ENCODE measurements at places on chromosomes 4 and X.
A peak's percentile ranks its signal among the peaks of the same experiment; 100 is the strongest.

DNA sequence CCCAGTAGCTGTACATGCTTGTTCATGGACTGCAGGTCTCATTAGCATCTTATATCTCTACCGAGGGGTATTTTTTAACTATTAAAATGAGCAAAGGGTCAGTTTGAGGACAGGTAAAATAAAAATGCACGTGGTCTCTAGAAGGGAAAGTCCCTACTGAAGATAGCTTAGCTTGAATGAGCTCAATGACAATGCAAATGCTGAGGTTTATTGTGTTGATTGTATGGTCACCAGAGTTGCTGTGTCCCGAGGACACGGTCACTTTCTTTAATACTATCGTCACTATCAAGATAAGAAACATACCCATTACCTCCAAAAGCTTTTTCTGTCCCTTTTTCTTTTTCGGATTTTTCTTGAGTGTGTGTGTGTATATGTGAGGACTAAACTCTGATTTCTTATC, 250.5 kb upstream of the PRKX start:
- DNase-seq, result no peak

GRCh38 chr4:39932776-39933402, 44.8 kb downstream of the PDS5A start:
- DNase-seq, result no peak

- no peak for DNase-seq
Measured at GRCh38 chr4:19425146-19425545, 826.6 kb upstream of the SLIT2 start.

- DNase-seq, result peak; percentile 65
Measured at GRCh38 chrX:115562480-115562847, 1.5 kb downstream of the PLS3 start.

DNA sequence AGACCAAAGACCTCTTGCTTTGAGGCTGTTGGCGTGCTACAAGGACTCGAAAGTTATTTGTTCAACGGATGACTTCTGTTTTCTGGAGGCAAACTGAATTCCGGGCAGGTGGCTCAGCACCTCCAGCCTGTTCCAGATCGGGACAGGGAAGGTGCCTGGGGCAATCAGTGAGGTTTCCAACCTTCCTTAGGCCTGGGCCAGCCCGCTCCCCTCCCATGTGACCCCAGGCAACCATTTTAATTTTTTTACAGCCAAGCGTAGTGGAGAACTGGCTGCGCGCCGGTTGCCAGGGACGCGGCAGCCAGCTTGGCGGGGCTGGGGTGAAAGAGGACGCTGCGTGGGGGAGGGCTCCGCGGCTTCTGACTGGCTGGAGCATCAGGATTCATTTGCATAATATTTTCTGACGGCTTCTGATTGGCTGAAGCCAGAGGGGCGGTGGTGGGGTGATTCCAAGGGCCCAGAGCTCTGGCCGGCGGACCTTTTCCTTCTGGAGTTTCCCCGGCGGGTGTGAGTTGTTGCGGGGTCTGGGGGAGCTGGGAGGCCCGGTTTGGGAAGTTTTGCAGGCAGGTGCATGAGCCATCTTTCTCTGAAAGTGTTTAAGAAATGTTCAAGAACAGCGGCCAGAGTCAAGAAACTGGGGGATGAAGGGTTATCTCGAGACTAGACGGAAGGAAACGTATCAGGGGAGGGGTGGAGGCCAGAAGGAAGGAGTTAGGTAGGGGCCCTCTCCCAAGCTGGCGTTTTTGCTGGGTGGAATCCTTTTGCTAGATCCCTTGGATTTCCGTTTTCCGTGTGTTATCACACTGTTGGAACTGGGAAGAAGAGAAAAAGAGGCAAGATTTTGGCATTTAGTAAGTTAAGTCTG, at the start of gene MID1IP1:
Gene MID1IP1 (plus strand): TSS at position 479 of the 865 bp plus-strand sequence. CDS start 3,488 bp downstream, outside the sequence.
- peak; percentile 92 for DNase-seq

DNA sequence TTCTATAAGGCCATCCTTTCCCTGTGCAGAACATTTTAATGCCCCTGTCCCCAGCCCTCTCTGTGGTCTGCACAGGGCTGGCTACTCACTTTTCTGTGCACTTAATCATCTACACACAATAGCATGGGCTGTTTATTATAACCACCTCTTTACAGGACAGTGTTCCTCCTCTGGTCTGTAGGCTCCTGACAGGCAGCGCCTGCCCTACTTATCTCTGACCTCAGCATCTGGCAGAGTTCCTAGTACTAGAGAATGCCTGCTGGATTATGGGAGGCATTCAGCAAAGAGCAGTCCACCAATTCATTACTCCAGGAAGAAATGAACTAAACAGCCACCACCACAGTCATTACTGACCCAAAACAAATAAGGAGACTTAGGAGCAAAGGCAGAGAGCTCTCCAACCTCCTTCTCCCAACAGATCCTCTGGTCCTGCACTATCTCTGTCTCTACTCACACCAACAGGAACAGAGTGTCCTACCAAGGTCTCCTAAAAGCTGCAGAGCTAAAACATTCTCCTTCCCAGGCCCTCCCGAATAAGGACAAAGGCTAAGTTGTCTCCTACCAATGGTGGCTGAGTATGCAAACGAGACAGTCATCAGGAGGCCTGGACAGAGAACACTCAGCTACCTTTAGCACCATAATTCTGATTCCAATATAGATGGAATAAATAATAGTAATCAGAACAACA, 279.2 kb downstream of the QDPR start:
- peak; percentile 38 for DNase-seq

DNA sequence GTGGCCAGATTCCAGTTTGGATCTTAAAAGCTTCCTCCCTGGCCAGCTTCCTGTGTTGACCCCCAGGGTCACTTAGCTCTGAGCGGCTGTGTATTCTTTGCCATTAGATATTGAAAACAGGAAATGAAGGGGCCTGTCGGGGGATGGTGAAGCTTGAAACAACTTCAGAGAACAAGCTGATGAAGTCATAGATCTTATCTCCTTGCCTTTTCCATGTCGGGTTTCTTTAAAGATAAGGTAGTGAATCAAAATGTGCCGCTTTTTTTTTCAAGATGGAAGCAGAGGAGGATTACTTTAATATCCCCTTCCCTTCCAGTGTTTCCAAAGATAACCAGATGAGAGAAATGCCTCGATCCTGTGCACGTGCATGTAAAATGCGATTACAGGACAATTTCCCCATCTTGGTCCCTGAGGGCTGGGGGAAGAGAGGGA, 508.5 kb downstream of the MID1IP1 start:
- DNase-seq, result peak; percentile 52

DNA sequence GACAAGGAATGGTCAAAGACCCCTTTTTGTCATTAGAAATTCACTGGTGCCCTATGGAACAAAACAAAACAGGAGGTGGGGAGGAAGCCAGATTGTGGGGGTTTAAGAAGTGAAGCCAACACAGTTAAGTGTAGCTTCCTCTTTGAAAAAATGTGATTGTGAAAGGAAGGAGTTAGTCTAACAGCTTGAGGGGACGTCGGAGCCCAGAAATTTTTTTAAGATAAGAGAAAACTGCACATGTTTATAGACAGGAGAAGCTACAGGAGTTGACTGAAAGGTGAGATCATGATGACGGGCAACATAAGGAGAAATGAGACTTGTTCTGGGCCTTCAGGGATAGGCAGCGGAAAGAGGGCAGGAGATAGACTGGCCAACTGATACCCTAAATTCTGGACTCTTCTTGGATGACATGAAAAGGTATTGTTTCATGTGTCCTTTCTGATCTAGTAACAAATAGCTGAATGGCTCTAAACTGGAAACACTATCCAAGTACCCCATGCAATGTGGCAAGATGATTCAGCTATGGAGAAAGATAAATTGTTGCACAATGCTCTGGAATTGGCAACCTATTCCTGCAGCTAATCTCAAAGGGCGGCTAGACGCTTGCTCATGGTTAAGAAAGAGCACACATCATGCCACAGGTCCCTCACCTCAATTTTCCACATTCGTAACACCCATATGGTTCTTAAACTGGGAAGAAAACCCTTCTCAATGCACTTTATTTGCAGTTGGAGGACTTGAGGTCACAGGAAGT, 3.7 kb upstream of the HDAC8 start:
- no peak for DNase-seq

- DNase-seq, result peak; percentile 26
Measured at GRCh38 chr4:40858962-40859361, 109.2 kb downstream of the NSUN7 start.

GRCh38 chrX:38103857-38104812, 97.8 kb downstream of the SYTL5 start:
- DNase-seq, result no peak

GRCh38 chr4:189202182-189202868, 738.3 kb upstream of the FRG1 start:
- peak; percentile 75 for DNase-seq

- DNase-seq, result no peak
Measured at GRCh38 chrX:12802741-12803140, 11.5 kb downstream of the PRPS2 start.

DNA sequence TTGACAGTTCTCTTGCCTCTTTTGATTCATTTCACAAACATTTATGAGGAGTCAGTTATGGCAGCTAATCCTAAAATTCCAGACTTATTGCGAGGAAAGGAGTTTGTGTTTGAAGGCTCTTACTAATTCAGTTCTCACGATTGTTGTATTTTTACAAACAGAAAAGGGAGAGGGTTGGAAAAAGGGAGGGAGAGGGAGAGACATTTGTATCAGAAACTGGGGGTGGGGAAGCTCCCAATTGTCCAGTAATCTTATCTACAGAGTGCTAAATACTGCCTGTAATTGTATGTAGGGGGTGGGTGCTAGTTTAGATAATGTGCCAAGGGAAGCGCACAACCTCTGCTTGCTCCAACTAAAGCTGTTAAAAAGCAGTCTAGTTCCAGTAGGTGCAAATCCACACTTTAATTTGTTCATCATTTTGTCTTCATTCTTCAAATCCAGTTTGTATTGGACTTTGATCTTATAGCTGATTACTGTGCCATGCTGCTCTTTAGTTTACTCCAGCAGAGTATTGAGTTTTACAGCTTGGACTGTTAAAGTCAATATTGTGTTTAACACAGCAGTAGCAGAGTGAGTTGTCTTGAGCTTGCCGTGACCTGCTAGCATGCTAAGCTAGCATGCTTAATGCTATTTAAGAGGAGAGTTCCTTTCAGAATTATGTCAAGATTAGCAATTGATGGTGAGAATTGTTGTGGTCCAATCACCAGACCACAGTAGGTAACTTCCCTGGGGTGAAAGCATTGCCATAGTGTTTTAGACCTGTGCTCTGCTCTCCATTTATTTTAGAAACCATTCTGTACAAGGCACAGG, 13.9 kb downstream of the FNIP2 start:
- no peak for DNase-seq

- no peak for DNase-seq
Measured at GRCh38 chr4:42357325-42357724, 40.0 kb upstream of the SHISA3 start.

- DNase-seq, result no peak
Measured at GRCh38 chr4:14400307-14400706, 602.0 kb upstream of the CPEB2 start.

GRCh38 chrX:12441381-12442128, 303.3 kb downstream of the FRMPD4 start:
- no peak for DNase-seq

DNA sequence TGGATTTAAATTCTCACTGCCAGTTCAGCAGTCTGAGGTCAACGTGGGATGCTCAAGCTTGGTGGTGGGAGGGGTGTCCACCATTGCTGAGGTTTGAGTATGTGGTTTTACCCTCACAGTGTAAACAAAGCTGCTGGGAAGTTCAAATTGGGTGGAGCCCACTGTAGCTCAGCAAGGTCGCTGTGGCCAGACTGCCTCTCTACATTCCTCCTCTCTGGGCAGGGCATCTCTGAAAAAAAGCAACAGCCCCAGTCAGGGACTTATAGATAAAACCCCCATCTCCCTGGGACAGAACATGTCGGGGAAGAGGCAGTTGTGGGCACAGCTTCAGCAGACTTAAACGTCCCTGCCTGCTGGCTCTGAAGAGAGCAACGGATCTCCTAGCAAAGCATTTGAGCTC, 14.9 kb upstream of the RRAGB start:
- no peak for DNase-seq

GRCh38 chrX:151984328-151984727, 9.9 kb upstream of the GABRE start:
- no peak for DNase-seq

DNA sequence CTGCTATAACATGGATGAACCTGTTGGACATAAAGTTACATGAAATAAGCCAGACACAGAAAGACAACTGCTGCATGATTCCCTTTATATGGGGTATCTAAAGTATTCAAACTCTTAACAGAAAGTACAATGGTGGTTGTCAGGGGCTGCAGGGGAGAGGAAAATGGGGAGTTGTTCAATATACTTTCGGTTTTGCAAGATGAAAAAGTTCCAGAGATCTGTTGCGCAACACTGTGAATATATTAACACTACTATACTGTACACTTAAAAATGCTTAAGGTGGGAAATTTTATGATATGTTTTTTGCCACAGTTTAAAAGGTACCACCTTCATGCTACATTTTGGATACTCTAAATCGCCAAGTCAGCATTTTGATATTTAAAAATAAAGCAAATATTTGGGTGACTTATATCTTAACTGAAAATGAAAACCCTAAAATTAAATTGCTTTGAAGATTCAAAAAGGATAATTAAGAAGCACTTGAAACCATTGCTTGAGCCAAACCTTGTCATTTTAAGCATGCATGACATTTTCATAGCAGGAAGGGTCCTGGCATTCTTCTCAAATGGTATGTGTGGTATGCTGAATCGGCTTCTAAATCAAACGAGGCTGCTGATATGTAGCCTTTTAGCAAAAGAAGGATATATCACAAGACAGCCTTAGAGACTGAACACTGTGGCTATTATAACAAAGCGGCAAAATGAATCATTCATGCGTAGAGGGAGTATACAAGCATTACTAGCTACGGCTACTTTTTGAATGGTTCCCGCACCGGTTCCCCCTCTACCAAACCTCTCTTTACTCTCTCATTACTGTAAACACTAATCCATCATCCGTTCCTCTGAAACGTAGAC, 607.1 kb upstream of the DIPK2B start:
- peak; percentile 22 for DNase-seq

GRCh38 chrX:85051627-85052026, 48.0 kb downstream of the APOOL start:
- no peak for DNase-seq

DNA sequence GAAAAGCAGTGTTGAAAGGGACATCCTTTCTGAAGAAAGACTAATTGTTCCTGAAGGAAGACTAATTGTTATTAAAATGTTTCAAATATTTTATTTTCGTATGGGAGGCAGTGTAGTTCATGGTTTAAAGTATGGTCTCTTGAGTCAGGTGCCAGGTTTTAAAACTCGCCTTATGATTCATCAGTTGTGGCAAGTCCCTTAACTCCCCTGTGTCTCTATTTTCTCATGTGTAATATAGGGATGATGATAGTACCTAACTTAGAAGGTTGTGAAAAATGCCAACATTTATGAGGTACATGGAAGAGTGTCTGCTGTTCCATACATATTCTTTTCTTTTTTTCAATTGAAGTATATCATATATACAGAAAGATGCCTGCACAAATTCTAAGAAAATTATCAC, 414.2 kb upstream of the DIPK2B start:
- DNase-seq, result no peak

DNA sequence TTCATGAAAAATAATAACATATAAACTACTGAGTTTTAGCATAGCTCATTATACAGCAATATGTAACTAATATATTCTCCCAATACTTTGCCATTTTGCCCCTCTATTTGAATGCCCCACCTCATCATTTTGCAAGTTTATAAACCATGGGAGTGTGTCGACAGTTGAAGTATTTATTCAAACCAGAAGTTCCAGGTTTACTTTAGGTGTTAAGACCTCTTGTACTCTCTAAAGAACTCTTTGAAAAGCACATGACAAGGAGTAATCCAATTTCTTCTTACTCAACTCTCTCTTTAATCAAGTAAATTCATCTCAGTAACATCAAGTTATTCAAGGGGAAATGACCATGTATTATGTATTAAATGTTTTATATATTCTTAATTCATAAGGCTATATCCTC, 240.7 kb downstream of the COX18 start:
- DNase-seq, result no peak

- no peak for DNase-seq
Measured at GRCh38 chrX:14872355-14872754, 514 bp downstream of the FANCB start.

- DNase-seq, result no peak
Measured at GRCh38 chr4:1872870-1873269, 1.7 kb downstream of the NSD2 start.
